ENCODE measurements at places on chromosomes 1 and 21.

GRCh38 chr1:185017338-185017737, 28.0 kb upstream of the RNF2 start:
- DNase-seq, result no peak

- DNase-seq, result no peak
These were observed 344.8 kb upstream of the KAZN start for GRCh38 chr1:14253676-14254075.

DNA sequence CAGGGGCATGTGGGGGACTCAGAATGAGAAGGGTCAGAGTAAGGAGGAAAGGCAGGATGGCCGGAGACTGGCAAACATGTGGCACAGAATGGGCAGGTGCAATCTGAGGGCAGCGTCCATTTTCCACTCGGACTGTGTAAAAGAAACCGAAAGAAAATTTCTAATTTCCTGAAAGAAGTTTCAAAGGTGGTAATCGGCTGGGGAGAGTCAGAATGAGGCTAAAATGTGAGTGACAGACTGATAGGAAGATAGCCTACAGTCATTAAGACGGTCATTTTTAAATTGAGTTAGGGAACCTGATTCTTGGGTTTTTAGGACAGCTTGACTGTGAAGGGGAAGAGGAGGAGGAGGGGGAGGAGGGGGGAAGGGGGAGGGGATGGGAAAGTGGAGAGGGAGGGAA, 23.6 kb downstream of the COA6 start:
- no peak for DNase-seq

GRCh38 chr1:43786960-43787359, 79.6 kb downstream of the ST3GAL3 start:
- DNase-seq, result no peak

DNA sequence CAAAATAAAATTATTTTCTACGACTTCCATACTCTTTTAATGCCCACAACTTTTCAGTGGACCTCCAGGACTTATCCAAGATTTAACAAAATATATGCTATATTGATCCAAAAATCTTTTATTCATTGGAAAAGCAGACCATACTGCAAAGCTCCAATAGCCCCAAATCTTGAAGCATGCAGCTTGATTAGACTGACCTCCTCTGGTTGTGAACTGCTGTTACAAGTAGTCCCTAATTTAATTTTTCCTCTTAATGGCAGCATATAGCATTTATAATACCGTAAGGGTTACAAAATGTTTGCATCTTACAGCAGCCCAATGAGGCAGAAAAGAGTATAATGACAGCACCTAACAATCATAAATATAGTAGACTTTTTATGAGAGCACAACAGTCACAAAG, 49.8 kb downstream of the TPR start:
- DNase-seq, result no peak

DNA sequence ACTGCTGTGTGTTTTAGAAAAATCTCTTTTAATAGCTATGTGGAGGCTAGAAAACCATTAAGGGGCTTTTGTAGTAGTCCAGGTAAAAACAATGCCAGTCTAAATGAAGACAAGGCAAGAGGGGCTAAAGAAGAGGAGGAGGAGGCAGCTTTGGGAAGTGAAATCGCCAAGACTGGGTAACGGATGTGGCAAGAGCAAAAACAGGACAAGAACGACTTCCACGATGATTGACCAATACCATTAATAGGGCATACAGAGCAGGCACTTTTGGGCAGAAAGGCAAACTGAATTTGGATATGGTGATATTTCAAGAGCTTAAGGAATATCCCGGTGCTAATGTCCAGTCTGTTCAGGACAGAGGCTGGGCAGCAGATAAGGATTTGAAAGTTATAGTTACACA, 22.0 kb downstream of the COA6 start:
- no peak for DNase-seq

DNA sequence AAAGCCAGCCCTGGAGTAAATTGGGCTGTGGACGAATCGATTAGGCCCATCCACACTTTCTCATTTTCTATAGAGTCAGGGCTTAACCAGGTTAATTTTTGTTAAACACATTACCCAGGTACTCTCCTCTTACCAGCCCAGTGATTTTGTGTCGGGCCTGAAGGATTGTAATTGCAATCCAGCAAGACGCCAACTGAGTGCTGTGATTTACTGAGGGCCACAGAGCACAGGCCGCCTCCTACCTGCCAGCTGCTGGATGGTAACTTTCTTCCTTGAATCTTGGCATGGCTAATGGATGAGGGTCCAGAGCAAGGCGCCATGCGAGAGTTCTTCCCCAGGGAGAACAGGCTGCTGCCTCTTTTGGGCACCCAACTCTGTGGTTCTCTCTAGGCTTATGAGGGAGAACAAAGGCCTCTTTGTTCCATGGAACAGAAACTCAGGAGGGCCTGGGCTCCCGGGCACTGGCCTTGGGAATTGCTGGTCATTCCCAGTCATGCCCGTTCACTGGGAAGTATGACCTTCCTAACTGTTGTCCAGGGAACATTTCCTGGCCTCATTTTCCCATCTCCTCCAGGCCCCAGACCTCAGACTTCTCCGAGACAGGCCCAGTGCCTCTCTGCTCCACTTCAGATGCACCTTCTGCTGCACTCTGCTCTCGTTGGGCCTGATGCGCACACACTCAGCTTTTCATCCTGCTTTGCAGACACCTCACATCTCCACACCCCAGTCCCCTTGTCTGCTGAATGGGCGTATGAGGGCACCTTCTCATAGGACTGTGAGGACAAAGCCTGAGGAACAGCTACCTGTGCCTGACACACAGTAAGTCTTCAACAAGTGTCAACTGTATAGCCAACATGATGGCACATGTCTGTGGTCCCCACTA, 57.3 kb downstream of the SYF2 start:
- no peak for DNase-seq

- DNase-seq, result no peak
These were observed 27.2 kb downstream of the ADAMTS5 start for GRCh38 chr21:26939601-26940111.

DNA sequence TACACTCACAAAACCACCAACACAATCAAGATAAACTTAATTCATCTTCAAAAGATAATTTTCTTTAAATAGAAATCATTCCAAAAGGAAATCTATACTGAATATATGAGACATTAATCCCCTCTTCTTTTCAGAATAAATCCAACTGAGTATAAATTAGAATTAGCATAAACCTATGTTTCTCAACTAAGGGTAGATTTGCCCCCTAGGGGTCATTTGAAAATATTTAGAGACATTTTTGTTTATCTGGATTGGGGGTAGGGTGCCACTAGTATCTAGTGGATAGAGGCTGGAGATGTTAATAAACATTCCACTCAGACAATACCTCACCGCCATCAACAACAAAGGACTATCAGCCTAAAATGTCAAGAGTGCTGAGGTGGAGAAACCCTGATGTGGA, 6.5 kb upstream of the TNFSF4 start:
- no peak for DNase-seq

DNA sequence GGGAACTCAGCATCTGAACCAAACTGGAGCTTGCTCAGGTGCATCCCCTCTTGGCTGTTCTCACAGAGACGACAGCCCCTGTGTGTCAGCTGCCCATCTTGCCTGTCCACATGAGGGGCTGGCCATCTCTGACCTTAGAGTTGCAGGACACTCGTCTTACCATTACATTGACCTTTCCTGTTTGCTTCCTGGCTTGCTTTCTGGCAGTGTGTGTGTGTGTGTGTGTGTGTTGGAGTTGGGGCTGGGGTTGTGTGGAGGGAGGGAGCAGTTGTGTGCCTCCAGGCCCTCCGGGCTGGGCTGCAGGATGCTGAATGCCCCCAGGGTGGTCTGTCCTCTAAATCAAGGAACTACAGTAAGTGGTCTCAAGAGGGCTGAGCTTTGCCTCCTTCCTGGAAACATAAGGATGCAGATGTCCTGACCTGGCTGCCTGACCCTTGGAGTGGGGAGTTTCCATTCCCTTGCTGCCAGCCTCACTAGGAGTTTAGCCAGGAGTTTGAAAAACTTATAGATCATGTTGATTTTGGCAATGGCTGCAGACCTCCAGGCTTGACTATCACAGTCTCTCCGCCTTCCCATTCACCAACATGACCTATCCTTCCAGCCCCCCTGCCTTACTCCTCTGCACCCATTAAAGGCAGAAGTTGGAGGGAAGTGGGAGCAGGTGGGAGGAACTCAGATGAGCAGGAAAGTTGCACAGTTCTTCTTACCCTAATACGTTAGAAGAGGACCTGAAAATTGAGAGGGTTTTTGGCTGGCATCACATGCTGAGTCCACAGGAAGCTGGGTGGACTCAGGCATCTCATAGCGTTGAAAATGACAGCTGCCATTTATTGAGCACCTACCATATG, 19.0 kb downstream of the RASSF5 start:
- no peak for DNase-seq
